NCI-H1417 treated with DMSO at 0.1 percent for 48 hours (cell line): ENCODE measurements at places on chromosomes 2 and 18.

- DNase-seq = no peak
Measured at GRCh38 chr2:11647834-11648600, 22.0 kb downstream of the NTSR2 start.

GRCh38 chr18:31451625-31452024 is 4.1 kb downstream of the DSG3 start:
- no peak for DNase-seq

DNA sequence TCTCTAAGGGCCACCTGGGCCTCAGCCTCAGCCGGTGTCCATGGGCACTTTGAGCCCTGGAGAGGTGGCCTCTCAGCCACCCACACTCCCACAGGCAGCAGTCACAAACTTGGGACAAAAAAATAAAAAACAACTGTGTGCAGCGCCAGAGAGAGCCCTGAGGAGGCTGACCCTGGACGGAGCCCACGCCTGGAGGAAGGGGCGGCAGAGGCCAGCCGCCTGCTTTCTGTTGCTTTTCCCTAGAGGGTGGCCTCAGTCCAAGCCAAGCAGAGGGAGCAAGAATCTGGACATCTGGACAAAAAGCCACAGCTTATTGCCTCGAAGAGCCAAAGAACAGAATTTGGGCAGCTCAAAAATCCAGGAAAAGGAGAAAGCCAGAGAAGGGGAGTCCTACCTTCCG is 43.3 kb upstream of the LDLRAD4 start:
- no peak for DNase-seq

DNA sequence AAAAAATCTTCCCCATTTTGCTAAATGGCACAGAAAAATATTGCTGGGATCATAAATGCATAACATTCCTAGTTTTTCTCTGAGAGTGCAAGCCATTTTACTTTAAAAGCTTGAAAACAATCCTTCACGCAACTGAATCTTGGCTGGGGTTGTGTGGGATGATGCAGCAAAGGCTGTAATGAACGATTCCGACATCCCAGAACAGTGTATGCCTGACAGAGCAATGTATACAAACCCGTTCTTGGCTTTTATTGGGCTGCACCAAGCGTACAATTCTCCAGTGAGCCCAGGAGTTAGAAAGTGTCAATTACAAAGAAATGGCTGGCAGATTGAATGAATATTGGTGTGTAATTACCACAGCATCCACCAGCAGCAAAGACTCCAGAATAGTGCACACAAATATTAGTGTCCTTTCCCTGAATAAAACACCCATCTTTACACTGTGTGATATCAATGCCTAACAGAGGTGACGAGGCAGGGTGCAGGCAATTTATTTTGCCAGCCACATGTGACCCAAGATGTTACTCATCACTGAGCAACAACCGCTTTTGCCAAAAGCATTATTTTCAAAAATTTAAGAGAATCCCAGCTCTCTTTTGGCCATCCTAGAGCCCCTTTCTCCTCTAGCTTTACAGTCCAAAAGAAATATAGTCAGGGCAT is 578.6 kb upstream of the CHAC2 start:
- DNase-seq = no peak

GRCh38 chr2:197159661-197160211 is 150.8 kb downstream of the ANKRD44 start:
- no peak for DNase-seq

DNA sequence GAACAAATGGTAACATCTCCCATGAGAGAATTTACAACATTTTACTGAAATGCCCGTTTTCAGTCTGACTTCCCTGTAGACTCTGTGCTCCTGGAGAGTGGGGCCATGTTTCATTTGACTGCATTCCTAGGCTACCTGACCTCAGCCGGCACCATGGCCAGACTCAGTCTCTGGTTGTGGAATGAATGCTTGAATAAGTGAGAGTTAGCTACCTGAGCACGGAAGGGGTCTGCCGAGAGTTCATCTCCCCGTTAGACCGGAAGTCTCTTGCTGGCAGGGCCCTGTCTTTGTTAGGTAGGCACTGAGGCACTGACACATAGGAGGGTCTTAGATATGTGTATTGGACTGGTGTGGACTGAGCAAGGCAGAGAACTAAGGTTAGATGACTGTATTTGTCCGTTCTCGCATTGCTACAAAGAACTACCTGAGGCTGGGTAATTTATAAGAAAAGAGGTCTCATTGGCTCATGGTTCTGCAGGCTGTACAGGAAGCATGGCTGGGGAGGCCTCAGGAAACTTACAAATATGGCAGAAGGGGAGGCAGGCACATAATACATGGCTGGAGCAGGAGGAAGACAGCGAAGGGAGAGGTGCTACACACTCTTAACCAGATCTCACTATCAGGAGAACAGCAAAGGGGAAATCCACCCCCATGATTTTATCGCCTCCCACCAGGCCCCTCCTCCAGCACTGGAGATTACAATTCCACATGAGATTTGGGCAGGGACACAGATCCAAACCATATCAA is 271.2 kb downstream of the GLI2 start:
- no peak for DNase-seq

GRCh38 chr2:238879043-238879442 is 31.2 kb downstream of the TWIST2 start:
- no peak for DNase-seq

- no peak for DNase-seq
Measured at GRCh38 chr2:230949966-230950873, 25.2 kb upstream of the GPR55 start.

DNA sequence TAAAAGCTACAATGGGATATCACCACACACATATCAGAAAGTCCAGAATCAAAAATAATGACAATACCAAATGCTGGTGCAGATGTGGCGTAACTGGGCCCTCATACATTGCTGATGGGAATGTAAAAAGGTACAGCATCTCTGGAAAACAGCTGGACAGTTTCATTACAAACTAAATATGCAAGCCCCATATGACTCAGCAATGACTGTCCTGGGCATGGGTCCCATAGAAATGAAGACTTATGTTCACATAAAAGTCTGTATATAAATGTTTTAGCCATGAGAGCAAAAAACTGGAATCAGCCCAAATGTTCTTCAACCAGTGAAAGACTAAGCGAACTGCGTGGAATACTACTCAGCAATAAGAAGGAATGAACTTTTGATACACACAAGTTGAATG is 56.7 kb downstream of the ALPK2 start:
- DNase-seq = no peak

GRCh38 chr2:134465228-134466105 is 211.6 kb downstream of the MGAT5 start:
- DNase-seq = no peak

DNA sequence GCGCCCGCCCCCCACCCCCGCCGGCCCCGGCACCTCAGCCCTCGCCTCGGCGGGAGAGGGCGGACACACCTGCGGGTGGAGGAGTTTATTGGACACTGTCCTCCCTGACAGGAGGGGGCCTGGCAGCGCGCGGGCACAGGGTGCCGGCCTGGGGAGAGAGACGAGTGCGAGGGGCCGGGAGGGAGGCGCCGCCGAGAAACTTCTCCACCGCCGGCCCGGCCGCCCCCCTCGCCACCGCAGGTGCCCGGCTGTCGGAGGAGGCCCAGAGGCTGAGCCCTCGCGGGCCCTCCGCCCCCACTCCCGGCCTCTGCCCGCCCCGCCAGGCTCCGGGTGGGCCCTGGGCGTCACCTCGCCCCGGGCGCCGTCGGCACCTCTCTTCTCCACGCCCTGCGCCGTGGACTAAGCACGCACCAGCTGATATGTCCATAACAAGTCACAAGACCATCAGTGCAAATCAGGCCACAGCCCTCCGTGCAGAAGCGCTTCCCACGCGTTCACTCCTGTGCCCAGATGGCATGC is 311.3 kb downstream of the CELF4 start:
- no peak for DNase-seq

GRCh38 chr2:238227587-238228032 is 12.2 kb downstream of the HES6 start:
- DNase-seq = no peak

- DNase-seq = peak; percentile 7
Measured at GRCh38 chr18:76263046-76264005, 231.7 kb downstream of the ZNF516 start.

DNA sequence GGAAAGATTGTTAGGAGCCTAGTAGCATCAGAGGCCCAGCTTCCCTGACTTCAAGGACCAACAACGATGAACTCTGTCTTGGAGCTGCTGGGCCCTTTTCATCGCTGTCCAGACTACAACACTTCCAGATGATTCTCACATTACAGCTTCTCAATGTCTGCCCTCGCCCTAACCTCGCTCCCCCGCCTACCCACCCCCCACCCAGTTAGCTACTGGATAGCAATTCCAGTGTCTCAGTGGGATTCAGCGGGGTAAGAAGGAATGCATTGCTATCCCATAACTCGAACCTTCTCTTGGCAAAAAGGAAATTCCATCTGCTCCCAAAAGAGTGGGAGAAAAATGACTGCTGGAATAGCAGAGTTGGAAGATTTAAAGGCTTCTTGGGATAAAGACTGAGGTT is 65.0 kb downstream of the RPL37A start:
- DNase-seq = no peak

DNA sequence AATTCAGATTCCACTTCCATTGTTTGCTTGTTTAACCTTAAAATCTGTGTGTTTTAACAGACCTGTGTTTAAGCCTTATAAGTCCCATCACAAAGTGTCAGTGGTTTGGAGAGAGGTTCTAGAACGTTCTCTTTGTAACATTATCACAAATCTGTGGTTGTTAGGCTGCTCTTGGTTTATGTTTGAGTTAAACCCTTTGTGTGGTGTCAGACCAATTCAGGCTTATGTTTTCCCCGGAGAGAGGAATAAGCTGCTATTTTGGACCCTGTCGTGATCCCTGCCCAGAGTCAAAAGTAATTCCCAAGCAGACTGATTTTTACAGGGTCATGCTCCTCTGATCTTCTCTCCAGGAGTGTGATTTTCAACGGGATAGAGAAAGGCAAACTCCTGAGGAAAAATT is 43.8 kb upstream of the LTBP1 start:
- no peak for DNase-seq

- DNase-seq = peak; percentile 90
Measured at GRCh38 chr18:57785751-57786437, 17.2 kb downstream of the ATP8B1 start.

- no peak for DNase-seq
Measured at GRCh38 chr2:269356-270030, 4.7 kb downstream of the ACP1 start.

GRCh38 chr18:36275561-36275960 is 22.0 kb upstream of the FHOD3 start:
- DNase-seq = no peak

DNA sequence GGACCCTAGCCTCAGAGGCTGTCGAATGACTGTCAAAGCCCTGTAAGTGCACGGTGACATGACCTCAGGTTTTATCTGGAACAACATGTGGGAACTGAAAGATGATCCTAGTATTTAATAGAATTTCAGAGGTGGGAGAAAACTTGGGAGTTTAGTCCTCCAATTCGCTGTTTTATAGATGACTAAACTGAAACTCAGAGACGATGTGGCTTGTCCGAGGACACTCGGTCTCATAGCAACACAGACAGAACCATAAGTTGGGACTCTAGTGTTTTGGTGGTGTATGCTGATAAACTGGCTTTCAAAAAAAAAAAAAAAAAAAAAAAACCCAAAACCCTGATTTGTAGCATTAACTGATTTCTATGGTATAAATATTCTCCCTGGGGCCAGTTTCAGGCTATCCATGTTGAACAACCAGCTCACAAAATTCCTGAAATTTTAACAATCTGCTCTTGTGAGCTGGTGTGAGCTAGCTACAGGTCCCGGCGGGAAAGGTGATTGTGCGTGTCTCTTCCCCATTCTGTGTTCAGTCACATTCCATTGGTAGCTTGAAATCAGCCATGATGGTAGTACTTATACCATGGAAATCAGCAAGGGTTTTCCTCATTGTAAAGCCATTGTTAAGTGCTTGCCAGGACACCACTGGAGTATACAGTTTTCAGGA is 195.5 kb upstream of the EPAS1 start:
- no peak for DNase-seq

- DNase-seq = peak; percentile 48
Measured at GRCh38 chr2:205629091-205629776, 53.1 kb upstream of the NRP2 start.

- no peak for DNase-seq
Measured at GRCh38 chr2:68931799-68932198, 20.9 kb downstream of the GKN2 start.

DNA sequence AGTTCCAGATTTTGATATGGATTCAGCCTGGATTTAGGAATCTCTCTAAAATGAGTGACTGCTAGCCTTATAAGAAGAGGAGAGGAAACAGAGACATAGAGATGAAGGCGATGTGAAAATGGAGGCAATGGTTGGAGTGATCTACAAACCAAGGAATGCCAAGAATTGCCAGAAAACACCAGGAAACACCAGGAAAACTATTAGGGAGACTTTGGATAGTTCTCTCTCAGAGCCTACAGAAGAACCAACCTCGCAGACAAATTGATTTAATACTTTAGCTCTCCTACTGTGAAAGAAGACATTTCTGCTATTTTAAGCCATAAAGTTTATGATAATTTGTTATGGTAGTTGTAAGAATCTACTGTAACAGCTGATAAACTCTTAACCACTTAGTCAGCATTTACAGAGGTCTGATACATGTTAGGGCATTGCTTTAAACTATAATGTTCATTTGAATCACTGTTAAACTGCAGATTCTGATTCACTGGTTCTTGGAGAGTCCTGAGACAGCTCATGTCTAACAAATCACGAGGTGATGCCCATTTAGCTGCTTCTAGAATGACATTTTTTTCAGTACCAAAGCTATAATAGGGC is 1702.6 kb upstream of the LRRTM1 start:
- no peak for DNase-seq

GRCh38 chr2:60556175-60556574 is 2.7 kb upstream of the BCL11A start:
- no peak for DNase-seq

DNA sequence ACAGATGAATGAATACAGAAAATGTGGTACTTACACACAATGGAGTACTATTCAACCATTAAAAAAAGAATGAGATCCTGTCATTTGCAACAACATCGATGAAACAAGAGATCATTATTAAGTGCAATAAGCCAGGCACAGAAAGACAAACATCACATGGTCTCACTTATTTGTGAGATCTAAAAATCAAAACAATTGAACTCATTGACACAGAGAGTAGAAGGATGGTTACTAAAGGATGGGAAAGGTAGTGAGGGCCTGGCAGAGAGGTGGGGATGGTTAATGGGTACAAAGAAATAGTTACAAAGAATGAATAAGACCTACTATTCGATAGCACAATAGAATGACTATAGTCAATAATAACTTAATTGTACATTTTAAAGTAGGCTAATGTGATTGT is 393.5 kb downstream of the SATB2 start:
- no peak for DNase-seq

GRCh38 chr18:79343567-79344207 is 52.0 kb upstream of the NFATC1 start:
- no peak for DNase-seq
